ENCODE measurements at places on chromosomes 5 and 9. TPM values are rescaled to one million over a fixed set of nuclear protein-coding genes. Genes with fewer than 3 reads are reported as not detected.

Gene DAB2
- polyA plus RNA-seq = 222 TPM

DNA sequence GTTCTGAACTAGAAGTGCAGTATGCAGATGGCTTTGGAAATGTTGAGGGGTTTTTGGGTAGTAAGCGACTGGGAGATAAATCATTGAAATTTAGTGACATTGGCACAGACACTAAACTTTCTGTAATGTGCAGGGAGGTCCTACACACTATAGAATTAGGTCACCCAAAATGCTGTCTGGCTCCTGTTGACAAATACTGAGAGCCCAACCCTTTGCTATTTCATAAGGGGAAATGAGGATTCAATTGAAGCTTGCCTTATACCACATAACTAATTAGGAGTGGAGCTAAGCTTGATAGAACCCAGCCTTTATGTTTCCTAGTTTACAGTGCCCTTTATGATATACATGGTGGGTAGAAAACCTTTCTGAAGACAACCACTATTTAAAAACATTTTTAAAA, 22.6 kb downstream of the HMGXB3 start:
- DNase-seq = no peak

Gene FGD3
- 3.3 TPM for polyA plus RNA-seq

Gene ARRDC3
- polyA plus RNA-seq = 144 TPM

Gene MAML1
- 45.7 TPM for polyA plus RNA-seq

GRCh38 chr5:150122158-150122510, 33.5 kb downstream of the PDGFRB start:
- no peak for DNase-seq

DNA sequence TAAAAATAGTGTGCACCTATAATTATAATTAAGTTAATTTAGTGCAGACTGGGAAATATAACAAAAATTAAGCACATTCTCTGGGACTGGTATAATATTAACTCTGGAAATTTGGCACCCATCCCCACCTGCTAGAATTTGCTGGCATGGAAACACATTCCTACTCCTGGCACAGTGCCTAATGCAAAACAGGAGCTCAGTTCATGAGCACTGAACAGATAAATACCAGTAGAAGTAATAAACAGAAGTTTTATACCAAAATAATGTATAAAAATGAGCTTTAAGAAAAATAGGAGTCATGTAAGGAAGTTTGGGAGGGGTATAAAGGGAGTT, 23.7 kb upstream of the NPR3 start:
- no peak for DNase-seq

DNA sequence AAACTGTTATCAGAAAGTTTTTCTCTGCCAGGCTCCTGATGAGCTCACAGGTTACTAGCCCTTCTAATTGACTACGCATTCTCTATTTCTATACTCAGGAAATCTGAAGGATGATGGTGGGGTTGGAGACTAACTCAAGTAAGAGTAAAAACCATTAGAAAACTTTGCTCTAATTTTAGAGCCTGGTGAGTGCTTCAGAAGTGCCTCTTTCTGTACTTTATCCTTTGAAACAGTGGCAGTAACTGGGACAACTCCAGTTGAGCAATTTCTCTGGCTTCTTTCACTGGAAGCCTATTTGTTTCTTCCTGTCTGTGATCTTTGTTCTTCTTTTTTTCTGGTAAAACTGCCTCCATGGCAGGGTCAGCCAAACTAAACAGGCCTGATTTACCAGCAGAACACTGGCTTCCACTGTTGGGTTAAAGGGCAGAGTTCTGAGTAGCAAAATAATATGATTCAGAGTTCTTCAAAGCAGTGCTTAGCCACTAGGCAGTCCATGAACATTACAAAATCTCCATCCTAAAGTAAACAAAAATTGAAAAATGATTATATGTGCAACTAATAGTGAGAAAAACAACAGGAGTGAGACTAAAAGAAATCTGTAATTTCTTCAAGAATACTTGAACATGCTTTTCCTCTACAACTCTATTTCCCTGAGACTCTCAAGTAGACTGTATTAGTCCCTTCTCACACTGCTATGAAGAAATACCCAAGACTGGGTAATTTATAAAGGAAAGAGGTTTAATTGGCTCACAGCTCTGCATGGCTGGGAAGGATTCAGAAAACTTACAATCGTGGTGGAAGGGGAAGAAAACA, 79.8 kb downstream of the MROH2B start:
- DNase-seq = peak; percentile 23

DNA sequence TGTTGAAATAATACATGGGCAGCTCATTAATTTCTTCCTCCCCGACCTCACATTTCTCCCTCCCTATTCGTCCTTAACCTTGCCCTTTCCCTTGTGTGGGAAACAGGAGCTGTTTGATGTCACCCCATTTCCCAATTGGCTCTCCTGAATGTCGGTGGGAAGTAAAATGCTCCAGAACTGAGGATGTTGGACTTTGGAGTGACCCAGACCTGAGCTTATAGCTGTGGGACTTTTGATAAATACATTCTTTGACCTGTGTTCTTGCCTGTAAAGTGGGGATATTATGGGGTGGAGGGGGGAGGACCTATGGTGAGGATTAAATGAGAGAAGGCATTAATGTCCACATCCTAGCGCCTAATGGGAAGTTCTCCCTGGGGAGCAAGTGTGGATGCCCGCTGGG, 91.3 kb downstream of the ZNF618 start:
- no peak for DNase-seq

DNA sequence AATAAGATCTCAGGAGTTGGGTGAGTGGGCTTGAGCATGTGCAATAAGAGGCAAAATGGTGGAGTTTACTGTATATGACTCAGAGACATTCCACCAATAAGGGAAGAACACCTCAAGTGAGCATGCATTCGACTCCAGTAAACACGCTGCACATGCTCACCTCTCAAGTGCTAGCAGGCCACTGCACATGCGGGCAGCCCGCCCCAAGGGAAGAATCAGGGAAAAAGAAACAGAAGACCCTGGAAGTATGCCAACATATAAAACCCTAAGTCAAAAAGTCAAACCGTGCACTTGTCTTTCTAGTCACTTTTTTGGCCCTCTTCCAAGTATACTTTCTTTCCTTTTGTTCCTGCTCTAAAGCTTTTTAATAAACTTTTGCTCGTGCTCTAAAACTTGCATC, 245.3 kb upstream of the RASA1 start:
- DNase-seq = no peak

- DNase-seq = peak; percentile 95
Measured at GRCh38 chr9:70413799-70414775, at the start of gene KLF9. Gene KLF9 (minus strand): TSS chr9:70414657. CDS start chr9:70413363, 1,294 bp downstream.

Gene EFNA5
- polyA plus RNA-seq = 23.8 TPM

DNA sequence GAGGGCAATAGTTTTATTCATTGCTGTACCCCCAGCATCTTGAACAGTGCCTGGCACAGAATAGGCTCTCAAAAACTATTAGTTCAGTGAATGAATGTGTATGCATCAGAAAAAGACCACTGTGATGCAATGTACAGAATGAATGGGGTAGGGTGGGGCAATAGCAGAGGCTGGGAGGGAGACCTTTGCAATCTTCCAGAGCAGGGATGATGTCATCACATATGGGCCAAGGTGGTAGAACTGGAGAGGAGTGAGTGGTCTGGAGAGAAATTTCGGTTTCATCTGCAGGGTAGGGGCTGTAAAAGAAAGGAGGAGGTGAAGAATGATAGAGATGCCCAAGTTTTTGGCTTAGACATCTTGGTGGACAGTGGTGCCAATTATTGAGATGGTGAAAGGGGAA, 23.4 kb upstream of the ARAP3 start:
- no peak for DNase-seq

Gene MELK
- polyA plus RNA-seq = 24.9 TPM

Gene GPR150
- polyA plus RNA-seq = 0.06 TPM

- no peak for DNase-seq
Measured at GRCh38 chr9:14189578-14189977, 124.4 kb downstream of the NFIB start.

Gene DHFR
- polyA plus RNA-seq = 59.1 TPM

GRCh38 chr9:95373782-95374487, 56.4 kb upstream of the FANCC start:
- DNase-seq = no peak

DNA sequence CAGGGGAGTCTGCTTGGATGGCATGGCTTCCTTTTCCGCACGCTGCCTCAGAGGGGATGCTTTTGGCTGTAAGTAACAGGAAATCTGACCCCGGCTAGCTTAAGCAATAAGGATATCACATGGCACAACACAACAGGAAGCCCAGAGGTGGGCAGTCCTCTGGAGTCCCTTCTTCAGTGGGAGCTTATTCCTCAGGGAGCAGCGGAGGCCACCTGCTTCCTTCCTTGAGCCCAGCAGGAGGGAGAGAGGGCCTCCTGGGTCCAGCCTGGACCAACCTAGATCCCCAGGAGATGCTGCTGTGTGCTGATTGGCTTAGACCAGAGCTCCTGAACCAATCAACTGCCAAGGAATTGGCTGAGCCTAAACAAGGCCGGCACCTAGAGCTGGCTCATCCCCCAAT, 66.3 kb downstream of the C9orf50 start:
- DNase-seq = no peak

- DNase-seq = no peak
Measured at GRCh38 chr5:159100782-159101646, 1.3 kb upstream of the EBF1 start.

GRCh38 chr5:169778622-169779596, 141.8 kb downstream of the DOCK2 start:
- no peak for DNase-seq

DNA sequence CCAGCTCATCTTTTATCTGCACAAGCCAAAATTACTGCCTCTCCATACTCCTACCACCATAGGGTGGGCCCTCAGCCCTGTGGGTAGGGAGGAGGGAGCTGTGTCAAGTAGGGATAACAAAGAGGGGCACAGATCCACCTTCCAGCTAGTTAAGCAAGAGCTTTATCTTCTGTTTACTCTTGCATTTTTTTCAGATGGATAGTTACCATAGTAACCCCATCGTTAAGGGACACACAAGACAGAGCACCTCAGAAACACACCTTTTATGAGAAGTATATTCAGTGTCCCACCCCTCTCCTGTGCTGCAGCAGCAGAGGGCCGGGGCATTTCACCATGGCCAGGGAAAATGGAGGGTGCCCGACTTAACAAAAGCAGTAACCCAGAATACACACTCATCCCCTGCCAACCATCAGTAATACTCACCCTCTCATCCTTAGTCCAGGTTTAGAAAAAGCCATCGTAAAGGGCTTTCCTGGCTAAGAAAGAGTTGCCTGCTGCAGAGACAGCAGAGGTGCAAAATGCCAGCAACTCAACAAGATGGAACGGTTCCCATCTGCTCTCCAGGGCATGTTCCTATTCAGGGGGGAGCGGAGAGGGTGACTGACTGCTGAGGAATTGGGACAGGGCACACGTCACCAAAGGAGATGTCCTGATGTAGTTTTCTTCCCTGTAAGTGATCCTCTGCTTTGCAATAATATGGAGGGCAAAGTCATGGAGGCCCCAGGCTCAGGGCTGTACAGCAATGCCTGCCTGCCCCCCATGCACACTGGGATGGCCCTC, 25.1 kb downstream of the MACROH2A1 start:
- no peak for DNase-seq

DNA sequence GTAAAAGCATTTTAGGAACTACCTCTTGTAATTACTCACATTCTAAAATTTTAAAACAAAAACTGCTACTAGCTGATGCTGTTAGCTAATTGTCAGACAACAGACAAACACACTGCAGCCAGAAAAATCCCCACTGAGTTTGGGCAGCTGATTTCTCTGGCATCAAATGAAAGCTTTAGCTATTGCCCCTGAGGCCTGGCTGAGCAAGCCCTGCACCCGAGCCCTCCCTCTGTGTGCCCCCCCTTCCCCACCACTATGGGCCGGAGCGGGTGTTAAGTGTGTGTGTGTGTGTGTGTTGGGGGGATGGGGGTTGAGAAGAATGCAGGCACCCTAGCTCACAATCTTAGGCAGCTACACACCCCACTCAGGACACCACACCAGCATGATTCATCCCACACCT, 2.4 kb downstream of the NEUROG1 start:
- DNase-seq = no peak

Gene FGF18
- polyA plus RNA-seq = 0.42 TPM

DNA sequence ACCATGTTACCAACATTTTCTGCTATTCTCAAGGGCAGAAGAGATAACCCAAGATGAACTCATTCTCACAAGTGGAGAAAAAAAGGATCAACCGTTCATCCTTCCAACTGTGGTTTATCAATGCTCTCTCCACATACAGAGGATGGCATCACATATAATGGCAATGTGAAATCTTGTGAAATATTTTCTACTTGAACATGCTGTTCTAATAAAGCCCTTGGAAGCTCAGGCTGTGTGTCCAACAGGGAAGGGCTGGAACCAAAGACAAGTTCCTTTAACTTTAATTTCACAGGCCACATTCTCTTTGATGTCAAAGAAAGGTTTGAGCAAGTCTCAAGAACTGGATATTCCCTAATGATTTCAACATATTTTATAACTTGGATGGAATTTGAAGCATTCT, 230.5 kb downstream of the SPOCK1 start:
- DNase-seq = no peak

- no peak for DNase-seq
Measured at GRCh38 chr5:135823881-135824280, 10.6 kb upstream of the SLC25A48 start.

Gene OR2S2
- polyA plus RNA-seq = not detected

Gene LNPEP
- 28.4 TPM for polyA plus RNA-seq

GRCh38 chr5:16467363-16468219, 2.0 kb upstream of the ZNF622 start:
- no peak for DNase-seq

GRCh38 chr9:132858751-132859150, 19.3 kb downstream of the AK8 start:
- DNase-seq = no peak

Gene CATSPER3
- 0.89 TPM for polyA plus RNA-seq

Gene PLPPR1
- polyA plus RNA-seq = 16.8 TPM

GRCh38 chr5:7754997-7755596, 95.8 kb downstream of the CFAP90 start:
- no peak for DNase-seq

GRCh38 chr9:128798896-128799295, 11.8 kb downstream of the TBC1D13 start:
- no peak for DNase-seq

DNA sequence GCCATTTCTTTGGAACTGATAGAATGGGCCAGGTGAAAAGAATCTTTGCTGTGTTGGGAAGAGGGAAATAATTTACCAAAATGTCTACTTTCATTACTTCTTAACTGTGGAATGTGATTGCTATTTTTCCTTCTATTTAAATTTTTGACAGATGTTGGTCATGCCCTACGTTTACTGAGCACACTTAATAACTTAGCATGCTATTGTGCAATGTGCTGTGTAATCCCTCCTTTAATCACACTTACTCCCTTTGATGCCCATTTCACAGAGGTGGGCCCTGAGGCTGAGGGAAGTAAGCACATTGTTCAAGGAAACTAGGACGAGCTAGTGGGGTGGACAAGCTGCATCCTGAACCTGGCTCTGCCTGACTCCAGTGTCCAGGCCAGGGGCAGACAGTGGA, 47.8 kb upstream of the INSYN2B start:
- DNase-seq = no peak
